Gastroesophageal sphincter (tissue), 4 donors: ENCODE measurements at places on chromosomes 5 and 9.

DNA sequence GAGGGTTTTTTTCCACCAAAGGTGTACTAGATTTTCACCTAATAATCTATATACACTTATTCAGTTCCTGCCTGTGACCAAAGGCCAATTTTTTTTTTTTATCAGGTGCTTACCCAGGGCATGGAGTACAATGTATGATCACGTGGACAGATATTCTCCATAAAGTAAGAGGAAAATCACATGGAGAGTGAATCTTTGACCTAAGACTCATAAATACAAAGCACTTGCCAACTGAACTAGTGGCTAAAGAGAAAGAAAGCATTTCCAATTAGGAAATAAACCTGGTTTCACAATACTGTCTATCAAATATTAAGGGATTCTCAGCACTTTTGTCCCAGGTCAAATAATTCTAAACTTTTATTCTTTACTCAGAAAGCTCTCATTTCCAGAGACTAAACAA lies 33.0 kb upstream of the CEP120 start:
- H3K27ac ChIP-seq: no peak overlapping the region
- no peak for ATAC-seq
- H3K4me3 ChIP-seq: no peak overlapping the region
- H3K4me1 ChIP-seq: no peaks in the 10 kb centered on the region
- H3K36me3 ChIP-seq: no peaks in the 10 kb centered on the region

DNA sequence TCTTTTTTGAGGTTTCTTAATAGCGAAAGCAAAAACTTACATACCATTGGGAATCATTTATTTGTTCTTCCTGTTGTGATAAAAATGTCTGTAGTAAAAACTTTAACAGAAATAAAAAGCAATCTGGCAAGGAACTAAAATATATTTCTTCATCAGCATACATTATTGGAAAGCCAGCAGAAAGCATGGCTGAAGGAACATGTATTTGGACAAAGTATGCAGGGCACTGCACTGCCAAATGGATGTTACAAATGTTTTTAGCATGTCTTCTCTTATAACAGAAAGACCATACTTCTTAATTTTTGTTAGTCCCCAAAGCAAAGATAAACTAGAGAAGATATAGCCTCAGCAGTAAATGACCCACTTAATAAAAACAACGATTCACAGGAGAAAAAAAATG lies 80.5 kb downstream of the SMIM15 start:
- no peak overlapping the region for H3K4me3 ChIP-seq
- H3K4me1 ChIP-seq: no peaks in the 10 kb centered on the region
- ATAC-seq: no peak
- H3K27ac ChIP-seq: no peak overlapping the region
- H3K36me3 ChIP-seq: no peaks in the 10 kb centered on the region

- peaks cover 7% of the 10 kb centered on the region for H3K27me3 ChIP-seq
- H3K27ac ChIP-seq: peak overlapping the region; percentile 85
- H3K4me3 ChIP-seq: no peak overlapping the region
- no peak for ATAC-seq
Observed at GRCh38 chr9:129702589-129703520, 37.4 kb downstream of the PRRX2 start.

- no peak overlapping the region for H3K27ac ChIP-seq
- no peak for ATAC-seq
- H3K4me3 ChIP-seq: no peak overlapping the region
- H3K36me3 ChIP-seq: no peaks in the 10 kb centered on the region
Observed at GRCh38 chr5:102532123-102532522, 33.3 kb upstream of the SLCO6A1 start.

- no peak overlapping the region for H3K27ac ChIP-seq
- ATAC-seq: no peak
- H3K36me3 ChIP-seq: no peaks in the 10 kb centered on the region
- no peaks in the 10 kb centered on the region for H3K27me3 ChIP-seq
- no peaks in the 10 kb centered on the region for H3K4me1 ChIP-seq
Observed at GRCh38 chr5:152264645-152265254, 140.3 kb downstream of the NMUR2 start.

- no peaks in the 10 kb centered on the region for H3K36me3 ChIP-seq
- ATAC-seq: peak; percentile 39
- H3K27me3 ChIP-seq: peaks cover 70% of the 10 kb centered on the region
- H3K27ac ChIP-seq: no peak overlapping the region
Observed at GRCh38 chr5:77972469-77973252, 196.5 kb upstream of the TBCA start.

DNA sequence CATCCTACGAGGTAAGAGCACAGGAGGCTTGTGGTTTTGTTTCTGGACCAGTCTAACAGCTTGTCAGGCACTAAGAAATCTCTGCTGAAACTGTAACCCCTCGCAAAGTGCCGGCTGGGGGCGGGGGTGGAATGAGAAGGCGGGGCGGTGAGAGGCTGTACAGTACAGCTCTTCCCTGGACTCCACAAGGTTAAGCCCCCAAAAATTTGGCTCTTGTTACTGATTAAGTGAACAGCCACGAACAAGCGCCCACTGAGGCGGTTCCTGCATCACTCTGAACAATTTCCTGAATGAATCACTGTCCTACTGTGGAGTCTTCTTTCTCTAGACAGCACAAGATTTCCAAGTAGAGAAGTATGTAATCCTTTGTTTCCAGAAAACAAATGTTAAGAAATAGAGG lies 6.8 kb downstream of the FBP2 start:
- no peaks in the 10 kb centered on the region for H3K4me1 ChIP-seq
- peaks cover 15% of the 10 kb centered on the region for H3K27me3 ChIP-seq
- no peak overlapping the region for H3K27ac ChIP-seq

DNA sequence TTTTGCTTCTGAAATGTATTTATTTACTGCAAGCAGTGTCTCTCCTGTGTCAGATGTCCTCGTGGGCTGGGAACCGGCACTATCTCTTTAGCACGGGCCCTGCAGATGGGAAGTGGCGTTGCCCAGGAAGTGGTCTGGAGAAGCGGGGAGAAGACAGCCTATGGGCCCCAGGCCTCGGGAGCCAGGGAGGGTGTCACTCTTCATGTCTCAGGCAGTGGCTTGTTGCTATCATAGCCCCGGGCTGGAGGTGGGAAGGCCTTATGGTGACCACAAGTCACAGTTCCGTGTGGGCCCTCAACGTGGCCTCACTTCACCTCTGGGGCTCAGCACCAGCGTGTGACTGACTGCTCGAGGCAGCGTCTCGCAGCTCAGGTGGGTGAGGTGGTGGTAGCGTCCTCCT lies 41.4 kb downstream of the SYK start:
- ATAC-seq: no peak
- no peaks in the 10 kb centered on the region for H3K4me1 ChIP-seq
- H3K36me3 ChIP-seq: no peaks in the 10 kb centered on the region
- no peaks in the 10 kb centered on the region for H3K27me3 ChIP-seq

DNA sequence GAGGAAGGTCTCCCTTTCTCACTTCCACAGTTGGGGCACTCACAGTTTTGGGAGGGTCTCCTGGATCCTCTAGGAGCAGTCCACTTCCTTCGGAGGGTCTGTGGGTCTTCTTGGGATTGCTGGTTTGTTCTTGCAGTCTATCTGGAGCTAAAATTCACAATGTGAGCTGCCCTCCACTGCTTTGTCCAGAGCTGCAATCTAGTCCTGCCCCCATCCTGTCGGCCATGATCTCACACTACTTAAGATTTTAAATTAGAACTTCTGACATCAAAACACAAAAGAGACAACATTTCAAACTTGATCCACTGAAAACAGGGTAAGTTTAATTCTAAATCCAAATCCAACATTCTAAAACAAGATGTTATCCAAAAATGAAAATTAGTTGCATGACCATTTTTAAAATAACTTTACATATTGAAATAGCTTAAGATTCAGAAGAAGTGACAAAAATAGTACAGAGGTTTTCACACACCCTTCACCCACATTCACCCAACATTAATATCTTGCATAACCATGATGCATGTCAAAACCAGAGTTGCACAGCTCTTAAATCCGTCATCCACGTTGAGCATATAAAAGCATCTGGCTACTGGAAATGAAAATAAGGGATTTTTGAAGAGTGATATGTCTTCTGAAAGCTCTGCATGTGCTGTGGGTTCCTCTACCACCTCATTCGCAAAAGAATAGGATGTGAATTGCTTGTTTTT lies 113.7 kb upstream of the EPB41L4A start:
- H3K36me3 ChIP-seq: no peaks in the 10 kb centered on the region
- H3K4me3 ChIP-seq: no peak overlapping the region
- H3K27ac ChIP-seq: no peak overlapping the region
- H3K4me1 ChIP-seq: no peaks in the 10 kb centered on the region
- no peaks in the 10 kb centered on the region for H3K27me3 ChIP-seq

DNA sequence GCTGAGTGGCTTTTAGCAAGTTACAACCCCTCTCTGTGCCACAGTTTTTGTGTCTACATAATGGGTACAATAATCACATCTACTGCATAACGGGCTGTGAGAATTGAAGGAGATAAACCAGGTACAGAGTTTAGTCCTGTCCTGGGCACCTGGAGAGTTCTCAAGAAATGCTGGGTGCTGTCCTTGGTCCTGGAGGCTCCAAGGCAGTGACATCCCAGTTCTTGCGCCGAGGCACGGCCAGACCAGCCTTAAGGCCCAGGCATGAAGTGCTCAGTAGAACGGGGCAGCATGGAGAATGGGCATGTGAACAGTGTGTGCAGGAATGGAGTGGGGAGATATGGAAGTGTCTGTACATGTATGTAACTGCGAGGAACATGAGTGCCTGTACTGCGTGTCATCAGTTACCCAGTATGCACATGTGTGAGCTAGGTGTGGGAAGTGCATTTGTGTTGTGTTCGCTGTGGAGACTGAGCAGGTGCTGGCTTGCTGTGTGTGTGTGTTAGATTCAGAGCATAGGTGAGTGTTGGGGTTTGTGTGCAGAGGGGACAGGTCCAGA lies 6.3 kb upstream of the UNC5A start:
- H3K27ac ChIP-seq: no peak overlapping the region
- H3K27me3 ChIP-seq: peaks cover 79% of the 10 kb centered on the region
- H3K4me1 ChIP-seq: no peaks in the 10 kb centered on the region
- ATAC-seq: no peak
- H3K4me3 ChIP-seq: no peak overlapping the region
- no peaks in the 10 kb centered on the region for H3K36me3 ChIP-seq

DNA sequence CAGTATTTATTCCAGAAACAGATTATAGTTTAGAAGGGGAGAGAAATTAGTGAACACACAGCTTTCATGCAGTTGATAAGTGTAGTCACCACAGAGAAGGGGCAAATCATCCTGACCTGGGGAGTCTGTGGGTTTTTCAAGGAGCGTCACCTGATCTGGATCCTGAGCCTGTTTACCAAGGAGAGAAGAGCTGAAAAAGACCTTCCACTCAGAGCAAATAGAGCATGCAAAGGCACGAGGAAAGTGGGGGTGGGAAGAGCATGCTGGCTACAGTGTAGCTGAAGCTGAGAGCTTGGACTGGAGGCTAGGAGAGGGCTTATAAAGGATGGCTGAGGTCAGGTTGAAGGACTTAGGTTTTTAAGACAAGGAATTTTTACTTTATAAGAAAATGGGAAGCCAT lies 30.4 kb downstream of the ACO1 start:
- H3K36me3 ChIP-seq: peaks cover 6% of the 10 kb centered on the region
- no peak for ATAC-seq
- H3K27ac ChIP-seq: no peak overlapping the region
- H3K27me3 ChIP-seq: no peaks in the 10 kb centered on the region
- no peaks in the 10 kb centered on the region for H3K4me1 ChIP-seq
